Glomerular endothelial cell (primary cell): ENCODE measurements at places on chromosomes 7 and 10. TPM values are rescaled to one million over a fixed set of nuclear protein-coding genes. Genes with fewer than 3 reads are reported as not detected.

GRCh38 chr10:88968391-88968790 is 15.8 kb upstream of the ACTA2 start:
- DNase-seq = no peak

The TMEM130 gene
- total RNA-seq = not detected in 2 replicates

DNA sequence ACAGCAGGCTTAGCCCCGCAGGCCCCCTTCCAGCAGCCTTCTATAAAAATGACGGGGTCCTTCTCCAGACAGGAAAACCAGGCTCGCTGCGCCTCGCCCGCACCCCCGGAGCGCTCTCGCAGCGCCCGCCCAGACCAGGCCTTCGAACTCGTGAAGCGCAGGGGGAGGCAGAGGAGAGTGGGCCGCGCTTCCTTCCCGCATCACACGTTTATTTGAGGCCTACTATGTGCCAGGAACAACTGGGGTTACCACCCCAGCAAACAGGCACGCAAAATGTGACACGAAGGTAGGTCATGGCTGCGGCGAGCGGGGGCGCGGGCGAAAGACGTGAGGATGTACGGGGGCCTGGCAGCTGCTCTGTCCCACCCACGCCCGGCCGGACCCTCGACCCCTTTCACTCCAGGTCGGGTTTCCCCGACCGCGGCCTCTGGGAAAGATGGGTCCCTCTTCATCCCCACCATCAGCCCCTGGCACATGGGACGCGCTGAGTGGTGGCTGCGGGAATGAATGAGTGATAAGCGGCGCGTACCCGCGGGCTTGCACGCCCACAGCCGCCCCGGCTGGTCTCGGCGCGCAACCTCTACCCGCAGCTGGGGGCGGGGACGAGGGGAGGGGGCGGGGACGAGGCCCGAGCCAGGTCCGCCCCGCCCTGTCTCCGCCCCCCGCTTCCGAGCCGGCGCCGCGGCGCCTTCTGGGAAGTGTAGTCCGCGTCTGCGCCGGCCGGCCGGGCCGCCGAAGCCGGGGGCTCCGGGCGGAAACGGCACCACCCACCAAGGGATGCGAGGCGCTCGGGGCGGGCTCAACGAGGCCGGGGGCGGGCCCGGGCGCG is 59.1 kb downstream of the ZNF467 start:
- no peak for DNase-seq

GRCh38 chr7:93307943-93308342 is 75.8 kb downstream of the VPS50 start:
- no peak for DNase-seq

DNA sequence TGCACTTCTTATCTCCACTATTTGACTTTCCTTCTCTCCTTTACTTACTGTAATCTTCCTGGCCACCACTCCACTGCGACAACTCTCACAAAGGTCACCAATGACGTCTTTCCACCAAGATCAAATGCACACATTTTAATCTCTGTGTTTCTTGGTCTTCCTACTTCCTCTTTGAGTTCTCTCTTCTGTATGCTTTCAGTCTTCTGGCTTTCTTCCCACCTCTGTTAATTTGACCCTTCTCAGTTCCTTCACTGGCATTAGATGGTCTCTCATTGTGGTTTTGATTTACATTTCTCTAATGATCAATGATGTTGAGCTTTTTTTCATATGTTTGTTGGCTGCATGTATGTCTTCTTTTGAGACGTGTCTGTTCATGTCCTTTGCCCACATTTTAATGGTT is 31.9 kb downstream of the FAM107B start:
- no peak for DNase-seq
